Stimulated activated CD8-positive, alpha-beta memory T cell treated with anti-CD3 and anti-CD28 coated beads, Interleukin-7, amount 100 ng/mL, for 1 hour (primary cell): ENCODE measurements at places on chromosomes 11 and 22.

DNA sequence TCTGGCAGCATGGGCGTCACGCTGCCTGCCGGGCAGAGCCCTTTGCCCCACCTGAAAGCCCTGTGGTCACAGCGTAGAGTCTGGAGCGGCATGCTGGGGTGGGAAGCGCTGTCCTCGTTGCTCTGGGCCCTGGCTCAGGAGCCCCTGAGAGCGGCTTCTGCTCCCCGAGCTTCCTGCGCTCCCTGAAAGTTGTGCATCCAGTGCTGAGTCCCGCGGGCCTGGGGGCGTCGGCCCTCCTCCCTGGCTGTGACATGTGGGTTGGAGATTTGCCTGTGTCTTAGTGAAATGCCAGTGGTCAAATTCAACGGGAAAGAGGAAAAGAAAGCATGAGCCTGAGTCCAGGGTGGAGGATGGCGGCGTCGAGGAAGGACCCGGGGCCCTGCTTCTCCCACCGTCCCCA, 1208.0 kb downstream of the BRD1 start:
- no peak for DNase-seq

- DNase-seq: no peak
These were observed 14.4 kb downstream of the MUC15 start for GRCh38 chr11:26557666-26558065.

GRCh38 chr11:134139873-134140331, 71.0 kb downstream of the JAM3 start:
- DNase-seq: no peak

GRCh38 chr11:119366690-119367620, 14.5 kb downstream of the USP2 start:
- no peak for DNase-seq

DNA sequence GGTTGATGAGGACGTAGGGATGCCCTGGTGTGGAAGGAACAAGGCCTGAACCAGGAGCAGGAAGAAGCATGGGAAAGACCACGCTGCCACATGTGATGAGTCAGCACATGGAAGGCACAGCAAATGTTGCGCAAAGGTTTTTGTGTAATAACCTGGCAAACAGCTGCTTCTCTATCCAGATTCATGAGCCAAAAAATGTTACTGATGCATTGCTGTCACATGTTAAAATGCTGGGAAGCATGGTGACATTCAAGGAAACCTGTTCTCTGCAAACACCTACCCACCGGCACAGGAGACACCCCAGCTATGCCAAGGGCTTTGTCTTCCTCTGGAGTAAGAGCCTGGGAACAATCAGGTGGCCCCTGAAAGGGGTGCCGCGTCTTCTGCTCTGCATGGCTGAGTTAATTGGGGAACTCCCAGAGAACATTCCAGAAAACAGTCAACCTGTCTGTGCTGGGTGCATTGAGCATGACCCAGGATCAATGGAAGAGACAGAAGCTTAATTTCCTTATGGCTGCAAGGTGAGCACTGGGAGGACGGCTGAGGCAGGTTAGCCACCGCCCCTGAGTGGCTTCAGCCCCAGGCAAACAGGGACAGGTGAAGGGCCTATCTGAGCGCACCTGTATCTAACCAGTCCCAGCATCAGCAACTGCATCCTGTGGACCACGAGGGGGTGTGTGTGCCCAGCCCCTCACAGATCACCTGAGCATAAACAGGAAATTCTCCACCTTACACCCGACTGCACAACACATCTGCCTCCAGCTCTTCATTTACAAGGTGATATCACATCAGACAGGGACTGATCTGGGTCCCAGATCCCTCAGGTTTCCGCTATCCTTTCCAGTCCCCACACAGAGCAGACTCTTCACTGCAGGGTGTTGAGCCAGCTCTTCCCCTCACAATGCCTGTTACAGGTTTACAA, 108.4 kb downstream of the GGTLC2 start:
- DNase-seq: no peak

GRCh38 chr11:76501526-76502202, 56.8 kb downstream of the EMSY start:
- no peak for DNase-seq

- no peak for DNase-seq
These were observed 2.5 kb upstream of the TPST2 start for GRCh38 chr22:26592421-26592891.

GRCh38 chr11:37502202-37502601, 904.2 kb upstream of the RAG2 start:
- DNase-seq: no peak

DNA sequence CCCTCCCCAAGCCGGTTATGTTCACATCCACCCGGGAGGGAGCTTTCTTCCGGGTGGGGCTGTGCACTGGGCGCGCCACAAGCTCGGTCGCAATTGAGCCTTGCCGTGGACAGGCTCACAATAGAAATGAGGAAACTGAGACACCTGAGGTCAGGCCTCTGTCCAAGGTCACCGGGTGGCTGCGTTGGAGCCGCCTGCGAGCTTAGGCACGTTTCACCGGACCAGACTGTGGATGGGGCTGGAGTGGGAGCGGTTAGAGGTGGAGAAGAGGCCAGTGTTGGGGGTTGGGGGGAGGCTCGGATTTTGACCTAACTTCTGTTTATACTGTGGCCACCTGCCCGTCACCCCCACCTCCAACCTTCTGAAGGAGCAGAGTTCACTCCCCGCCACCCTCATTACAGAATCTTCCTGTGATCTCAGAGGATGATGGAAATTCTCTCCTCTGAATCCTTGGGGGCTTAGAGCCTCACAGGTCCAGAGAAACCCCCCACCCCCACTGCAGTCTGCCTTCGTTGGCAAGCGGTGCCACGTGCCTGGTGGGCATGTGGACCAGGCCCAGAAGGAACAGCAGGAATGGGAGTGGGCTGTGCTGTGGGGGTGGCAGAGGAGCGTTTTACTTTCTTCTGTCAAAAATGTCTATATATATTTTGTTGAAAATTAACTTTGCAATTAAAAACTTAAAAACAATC, 631 bp upstream of the NPTXR start:
- DNase-seq: no peak

GRCh38 chr22:29480512-29481264, 670 bp downstream of the NEFH start:
- DNase-seq: no peak

DNA sequence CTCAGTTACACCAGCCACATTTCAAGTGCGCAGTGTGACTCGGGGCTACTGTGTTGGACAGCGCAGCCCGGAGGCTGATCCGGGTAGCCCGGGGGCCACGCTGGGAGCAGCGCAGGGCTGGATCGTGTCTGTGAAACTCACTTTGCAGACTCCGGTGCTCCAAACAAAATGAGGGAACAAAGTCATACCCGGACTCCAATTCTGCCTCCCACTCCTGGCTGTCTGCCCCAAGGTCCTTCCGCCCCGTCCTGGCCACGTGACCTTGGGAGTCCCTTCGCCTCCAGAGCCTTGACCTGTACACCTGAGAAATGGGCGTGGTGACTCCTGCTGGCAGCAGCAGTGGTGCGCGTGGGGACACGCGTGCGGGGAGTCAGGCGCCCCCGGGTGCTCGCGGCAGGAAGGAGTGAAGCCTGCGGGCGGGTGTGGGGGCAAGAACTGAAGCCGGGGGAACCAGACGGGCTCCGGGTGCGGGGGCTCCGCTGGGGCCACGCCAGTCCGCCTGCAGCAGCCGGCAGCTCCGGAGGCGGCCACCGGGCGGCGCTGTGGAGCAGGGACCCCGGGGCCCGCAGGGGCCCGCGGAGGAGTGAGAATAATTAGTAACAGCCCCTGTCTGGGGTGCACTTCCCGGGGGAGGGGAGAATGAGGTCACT, 42.4 kb downstream of the KCNJ4 start:
- no peak for DNase-seq

DNA sequence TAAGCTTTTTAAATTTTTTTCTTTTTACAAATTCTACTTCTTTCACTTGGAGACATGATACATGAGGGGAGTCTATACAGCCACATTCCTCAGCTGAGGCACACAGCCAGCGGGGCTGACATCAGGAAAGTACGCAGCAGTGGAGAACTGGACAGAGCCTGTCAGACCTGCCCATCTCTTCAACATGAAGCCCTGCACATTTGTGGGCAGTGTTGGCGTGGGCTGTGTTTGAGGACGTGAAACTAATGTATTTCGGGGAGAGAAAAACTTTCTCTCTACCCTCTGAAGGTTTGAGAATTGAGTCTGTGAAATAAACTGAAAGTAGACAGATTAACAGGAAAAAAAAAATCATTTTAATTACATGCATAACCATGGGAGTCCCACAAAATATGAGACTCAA, 84.8 kb upstream of the HTATIP2 start:
- no peak for DNase-seq

DNA sequence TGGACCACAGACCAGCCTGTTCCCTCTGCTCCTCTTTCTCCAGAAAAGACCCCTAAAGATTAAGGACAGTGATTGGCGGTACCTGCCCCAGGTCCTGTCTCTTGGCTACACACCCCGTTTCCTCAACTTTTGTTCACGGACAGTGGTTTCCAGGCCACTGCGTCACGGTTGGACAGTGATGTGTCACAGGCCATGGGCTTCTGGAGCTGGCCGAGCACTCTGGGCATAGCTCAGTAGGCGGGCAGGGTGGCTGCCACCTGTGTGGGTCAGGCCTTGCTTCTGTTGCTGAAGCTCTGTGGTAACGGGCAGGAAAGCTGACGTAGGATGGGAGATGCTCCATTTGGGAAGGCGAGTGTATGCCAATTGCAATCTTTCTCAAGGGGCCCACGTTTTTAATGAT, 13.6 kb downstream of the TUB start:
- DNase-seq: no peak

DNA sequence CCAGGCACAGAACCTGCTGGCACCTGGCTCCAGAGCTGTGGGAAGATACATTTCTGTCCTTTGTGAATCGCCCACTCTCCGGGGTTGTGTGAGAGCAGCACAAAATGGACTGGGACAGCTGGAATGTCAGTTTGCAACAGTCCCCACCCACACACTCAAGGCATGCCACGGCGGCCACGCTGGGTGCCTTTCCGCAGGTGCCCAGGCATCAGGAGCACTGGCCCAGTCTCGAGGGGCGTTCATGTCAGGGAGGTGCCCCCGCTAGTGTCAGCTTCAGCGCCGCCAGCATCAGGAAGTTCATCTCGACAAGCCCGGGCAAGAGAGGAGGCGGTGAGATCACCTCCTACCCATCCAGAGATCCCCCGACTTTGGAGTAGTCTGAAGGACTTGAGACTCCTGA, 2.1 kb downstream of the TP53AIP1 start:
- no peak for DNase-seq

GRCh38 chr11:27233654-27234042, 129.4 kb downstream of the CCDC34 start:
- no peak for DNase-seq
